ENCODE measurements at places on chromosomes 1 and 21. TPM values are rescaled to one million over a fixed set of nuclear protein-coding genes. Genes with fewer than 3 reads are reported as not detected.

Gene SLAMF9
- not detected for total RNA-seq

Gene EXO1
- total RNA-seq, result 30.5 TPM

DNA sequence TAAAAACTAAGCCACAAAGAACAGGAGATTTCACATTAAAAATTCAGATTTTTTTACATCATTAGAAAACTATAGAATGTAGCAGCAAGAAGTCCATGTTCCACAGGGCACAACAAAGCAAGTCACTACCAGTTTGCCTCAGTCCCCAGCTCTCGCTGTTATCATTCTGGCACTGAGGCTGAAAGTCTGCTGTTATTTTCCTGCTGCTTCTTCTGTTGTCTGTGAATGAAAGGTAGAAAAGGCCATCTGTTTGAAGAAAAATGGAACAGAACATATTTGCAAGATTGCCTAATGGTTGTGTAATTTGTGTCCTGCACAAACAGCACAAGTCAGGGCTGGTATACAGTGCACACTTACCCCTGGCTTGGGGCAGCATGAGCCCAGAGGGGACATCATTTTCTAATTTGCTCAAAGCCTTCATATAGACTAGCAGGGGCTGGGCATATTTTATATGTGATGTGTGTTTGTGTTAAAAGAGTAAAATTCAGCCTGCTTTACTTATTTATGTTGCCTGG is 105.6 kb upstream of the COG2 start:
- DNase-seq, result no peak

GRCh38 chr1:208131621-208132286 is 112.4 kb downstream of the PLXNA2 start:
- DNase-seq, result no peak

GRCh38 chr1:6244401-6245049 is 546 bp downstream of the HES3 start:
- no peak for DNase-seq

Gene VHLL
- not detected for total RNA-seq

DNA sequence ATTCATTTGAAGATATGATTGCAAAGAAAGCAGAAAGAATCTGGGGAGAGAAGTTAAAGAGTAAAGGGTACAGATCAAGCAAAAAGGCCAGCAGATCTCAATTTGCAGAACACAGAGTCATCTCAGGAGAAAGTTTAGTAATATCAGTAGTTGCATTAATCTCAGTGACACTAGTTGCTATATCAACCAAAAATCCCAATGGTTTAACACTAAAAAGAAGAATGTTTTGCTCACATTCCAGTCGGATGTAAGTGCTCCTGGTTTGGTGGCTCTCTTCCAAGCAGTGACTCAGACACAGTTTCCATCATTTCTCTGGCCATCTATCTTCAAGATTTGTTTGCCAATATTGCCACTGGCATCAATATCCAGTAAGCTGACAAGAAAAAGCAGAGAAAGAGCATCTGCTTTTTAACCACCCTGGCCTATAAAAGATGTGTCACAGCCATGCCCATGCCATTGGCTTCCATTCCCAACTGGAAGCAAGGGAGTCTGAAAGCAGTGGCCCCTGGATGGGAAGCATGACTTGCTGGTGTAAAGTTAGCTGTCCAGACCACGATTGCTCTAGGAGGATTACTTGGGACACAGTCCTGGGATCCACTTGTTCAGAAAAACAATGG is 45.5 kb upstream of the AIM2 start:
- no peak for DNase-seq

DNA sequence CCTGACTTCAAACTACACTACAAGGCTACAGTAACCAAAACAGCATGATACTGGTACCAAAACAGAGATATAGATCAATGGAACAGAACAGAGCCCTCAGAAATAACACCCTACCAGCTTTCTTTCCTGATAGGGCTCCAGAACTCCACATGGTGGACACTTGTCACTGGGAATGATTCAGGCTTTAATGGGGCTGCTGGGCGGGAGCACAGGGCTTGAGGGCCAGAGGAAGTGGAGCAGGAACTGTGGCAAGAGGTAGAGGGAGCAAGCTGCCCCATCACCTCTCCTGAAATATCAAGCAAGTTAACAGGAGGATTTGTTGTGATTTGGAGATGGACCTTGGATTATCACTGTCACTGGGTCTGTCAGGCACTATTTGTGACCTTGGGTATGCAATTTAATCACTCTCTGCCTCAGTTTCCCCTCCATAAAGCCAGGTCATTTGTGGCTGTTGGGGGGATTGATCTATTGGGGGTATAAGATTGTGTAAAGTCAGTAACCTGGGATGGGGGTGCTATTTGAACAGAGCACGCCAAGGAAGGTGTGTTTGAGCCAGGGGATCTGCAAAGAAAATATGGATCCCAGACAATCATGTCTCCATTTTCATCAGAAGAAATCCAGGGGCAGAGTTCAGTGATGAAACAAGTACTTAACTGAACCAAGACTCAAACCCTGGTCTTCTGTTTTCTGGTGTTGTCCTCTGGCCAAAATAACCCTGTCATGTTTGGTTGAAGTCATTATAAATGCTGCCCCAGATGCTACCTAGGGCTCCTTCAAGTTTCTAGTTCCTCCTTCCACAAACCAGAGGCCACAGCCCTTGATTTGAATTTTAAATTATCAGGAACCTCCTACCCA is 25.2 kb downstream of the ETS2 start:
- no peak for DNase-seq

- DNase-seq, result no peak
Observed at GRCh38 chr1:38818175-38818976, 41.2 kb downstream of the RRAGC start.

GRCh38 chr1:33893147-33893830 is 29.4 kb downstream of the HMGB4 start:
- no peak for DNase-seq

- DNase-seq, result peak; percentile 55
Observed at GRCh38 chr21:42939582-42940413, 14.4 kb upstream of the ERVH48-1 start.

GRCh38 chr1:172821609-172822274 is 162.8 kb downstream of the FASLG start:
- DNase-seq, result peak; percentile 19

DNA sequence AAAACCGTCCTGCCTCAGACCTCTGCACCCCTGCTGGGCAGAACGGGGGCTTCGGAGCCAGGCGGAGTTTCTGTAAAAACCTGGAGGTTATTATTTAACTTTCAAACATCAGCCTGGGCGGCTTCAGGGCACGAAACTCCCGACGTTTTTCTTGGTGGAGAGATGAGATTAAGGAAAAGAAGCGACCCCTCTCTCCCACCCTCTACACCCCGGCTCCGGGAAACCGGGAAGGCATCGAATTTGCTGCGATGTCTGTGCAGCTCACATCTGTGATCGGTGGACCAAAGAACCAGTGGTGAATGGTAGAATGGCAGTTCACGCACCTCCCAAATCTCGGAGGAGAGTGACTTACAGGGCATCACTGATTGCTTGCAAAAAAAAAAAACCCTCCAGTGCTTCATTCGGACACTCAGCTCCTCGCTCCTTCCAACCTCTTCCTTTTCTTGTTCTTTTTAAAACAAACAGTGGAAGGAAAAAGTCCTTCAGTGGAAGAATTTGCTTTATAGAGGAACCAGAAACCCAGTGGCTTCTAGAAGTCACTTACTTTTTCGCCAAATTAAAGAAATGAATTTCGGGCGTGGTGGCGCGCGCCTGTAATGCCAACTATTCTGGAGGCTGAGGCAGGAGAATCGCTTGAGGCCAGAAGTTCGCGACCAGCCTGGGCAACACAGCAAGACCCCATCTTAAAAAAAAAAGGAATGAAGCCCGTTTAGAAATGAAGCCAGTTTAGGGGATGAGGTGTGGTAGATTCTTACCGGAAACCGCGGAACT is 884 bp downstream of the PHACTR4 start:
- no peak for DNase-seq

Gene PLA2G2A
- total RNA-seq, result not detected

DNA sequence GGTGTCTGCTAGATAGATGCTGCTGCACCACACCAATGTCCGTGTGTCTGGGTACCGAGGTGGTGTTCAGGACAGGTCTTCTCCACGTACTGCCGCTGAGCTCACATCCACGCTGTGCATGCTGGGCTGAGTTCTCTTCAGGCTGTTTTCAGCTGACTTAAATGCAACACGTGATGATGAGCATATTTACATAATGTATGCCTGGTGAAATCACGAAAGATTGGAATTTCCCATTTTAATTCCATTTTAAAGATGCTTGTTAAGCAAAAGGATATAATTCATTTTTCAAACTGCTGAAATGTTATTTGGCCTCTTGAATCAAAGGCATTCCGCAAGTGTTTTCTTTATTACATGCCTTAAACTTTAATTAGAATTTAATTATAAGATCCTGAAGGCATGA is 107.9 kb downstream of the FGGY start:
- no peak for DNase-seq

DNA sequence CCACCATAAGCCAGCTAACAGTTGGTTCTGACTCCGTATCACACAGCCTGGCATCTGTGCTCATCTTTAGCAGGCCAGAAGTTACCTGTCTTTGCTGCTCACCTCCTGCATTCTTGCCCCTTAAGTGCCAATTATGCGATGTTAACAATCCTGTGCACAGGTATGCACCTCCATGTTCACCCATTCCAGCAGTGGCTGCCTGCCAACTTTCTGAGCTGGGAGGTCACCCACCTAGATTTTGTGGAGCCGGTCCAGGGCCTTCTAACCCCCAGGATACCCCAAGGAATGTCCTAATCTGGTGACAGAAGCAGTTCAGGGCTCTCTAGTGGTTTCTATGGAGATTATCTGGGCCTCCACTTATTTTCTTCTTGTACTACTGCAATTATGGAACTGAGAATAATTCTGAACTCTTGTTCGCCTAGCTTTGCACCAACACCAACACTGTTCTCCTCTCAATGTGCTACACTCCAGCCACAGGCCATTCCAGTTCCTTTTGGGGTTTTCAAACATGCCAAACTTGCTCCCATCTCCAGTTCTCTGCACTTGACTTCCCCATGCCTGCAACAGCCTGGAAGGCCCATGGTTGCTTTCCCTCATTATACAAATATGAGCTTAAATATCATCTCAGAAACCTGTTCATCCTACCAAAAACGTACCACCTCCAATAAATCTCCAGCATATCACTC is 9.0 kb downstream of the BCAR3 start:
- no peak for DNase-seq

DNA sequence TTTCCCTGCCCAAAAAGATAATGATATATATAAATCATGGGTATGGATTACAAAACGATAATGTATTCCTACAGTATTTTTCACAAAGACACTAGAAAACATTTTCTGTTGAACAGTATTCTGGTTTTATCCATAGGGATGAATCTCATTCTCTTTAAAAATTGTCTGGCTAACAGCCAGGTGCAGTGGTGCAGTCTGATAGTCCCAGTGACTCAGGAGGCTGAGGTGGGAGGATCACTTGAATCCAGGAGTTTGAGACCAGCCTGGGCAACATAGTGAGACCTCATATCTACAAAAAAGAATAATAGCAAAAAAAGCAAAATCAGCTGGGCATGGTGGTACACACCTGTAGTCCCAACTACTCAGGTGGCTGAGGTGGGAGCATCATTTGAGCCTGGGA is 23.3 kb downstream of the PIP5K1A start:
- DNase-seq, result no peak

DNA sequence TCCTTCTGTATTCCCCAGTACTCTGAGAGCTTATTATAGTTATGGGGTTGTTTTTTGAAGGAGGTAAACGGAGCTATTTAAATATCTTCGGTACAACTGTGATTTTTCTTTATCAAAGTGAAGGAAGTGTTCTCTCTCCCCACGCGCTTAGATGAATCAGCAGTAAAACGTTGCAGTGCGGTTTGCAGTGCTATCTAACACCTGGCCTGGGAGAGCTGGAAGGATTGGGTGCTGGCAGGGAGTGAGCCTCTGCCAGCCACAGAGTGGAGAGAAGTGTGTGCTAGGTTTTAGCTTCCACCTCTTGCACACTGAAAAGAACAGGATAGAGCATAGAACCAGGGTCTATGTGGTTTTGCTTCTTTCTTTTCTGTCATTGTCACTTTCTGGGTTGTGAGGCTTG is 165.9 kb downstream of the SDCCAG8 start:
- peak; percentile 78 for DNase-seq

DNA sequence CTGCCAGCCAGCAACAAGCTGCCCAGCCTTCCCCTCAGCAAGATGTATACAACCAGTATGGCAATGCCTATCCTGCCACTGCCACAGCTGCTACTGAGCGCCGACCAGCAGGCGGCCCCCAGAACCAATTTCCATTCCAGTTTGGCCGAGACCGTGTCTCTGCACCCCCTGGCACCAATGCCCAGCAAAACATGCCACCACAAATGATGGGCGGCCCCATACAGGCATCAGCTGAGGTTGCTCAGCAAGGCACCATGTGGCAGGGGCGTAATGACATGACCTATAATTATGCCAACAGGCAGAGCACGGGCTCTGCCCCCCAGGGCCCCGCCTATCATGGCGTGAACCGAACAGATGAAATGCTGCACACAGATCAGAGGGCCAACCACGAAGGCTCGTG is 13.3 kb upstream of the PIGV start:
- no peak for DNase-seq

DNA sequence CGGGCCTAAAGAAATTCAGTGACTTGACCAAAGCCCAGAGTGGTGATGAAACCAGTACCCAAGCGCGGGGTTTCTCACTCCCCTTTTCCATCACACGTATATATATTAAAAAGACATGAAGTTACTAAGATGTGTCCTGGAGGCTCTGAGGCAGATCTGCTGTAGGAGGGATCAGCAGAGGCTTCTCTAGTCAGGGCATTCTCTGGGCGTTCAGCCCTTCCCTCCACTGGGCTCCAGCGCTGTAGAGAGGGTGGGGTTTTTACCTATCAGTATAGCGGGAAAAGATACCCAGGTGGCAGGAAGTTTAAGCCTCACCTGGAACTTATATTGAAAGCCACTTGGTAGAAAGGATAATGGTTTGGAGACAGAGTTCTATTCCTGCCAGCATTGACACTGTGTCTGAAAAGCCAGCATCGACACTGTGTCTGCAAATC is 862 bp upstream of the PLEKHO1 start:
- no peak for DNase-seq

- DNase-seq, result no peak
Observed at GRCh38 chr1:9352377-9353134, 59.9 kb downstream of the SPSB1 start.

- DNase-seq, result peak; percentile 32
Observed at GRCh38 chr1:218112862-218113261, 172.2 kb upstream of the RRP15 start.

GRCh38 chr1:96352733-96353132 is 368.9 kb upstream of the PTBP2 start:
- DNase-seq, result no peak

DNA sequence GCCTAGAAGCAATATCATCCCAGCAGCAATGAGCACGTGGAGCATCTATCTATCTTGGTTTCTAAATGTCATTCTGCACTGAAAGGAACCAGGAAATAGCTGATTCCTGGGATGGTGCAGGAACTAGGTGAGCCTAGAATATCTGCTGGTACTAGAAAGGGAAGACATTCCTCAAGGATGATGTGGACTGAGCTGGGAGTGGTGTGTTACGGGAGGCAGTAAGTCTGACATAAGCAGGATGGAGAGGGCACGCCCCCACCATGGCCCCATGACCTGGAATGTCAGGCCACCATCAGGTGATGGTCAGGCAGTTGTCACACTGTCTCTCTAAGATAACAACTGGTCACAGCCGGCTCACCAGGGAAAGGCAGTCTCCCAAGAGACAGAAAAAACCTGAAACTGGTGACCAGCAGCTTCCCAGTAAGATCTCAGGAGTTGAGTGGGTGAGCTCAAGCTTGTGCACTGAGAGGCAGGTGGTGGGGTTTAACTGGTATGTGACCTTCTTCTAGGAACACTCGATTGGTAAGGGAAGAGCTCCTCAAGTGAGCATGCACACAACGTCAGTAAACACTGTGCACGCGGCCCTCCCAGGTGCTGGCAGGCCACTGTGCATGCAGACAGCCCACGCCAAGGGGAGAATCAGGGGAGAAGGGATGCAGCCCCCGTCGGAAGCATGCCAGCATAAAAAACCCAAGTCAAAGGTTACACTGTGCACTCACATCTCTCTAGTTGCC is 148.7 kb downstream of the ADSS2 start:
- peak; percentile 98 for DNase-seq

Measured in Caki2 (cell line).